ENCODE measurements at places on chromosomes 1 and 21. TPM values are rescaled to one million over a fixed set of nuclear protein-coding genes. Genes with fewer than 3 reads are reported as not detected.
A peak's percentile ranks its signal among the peaks of the same experiment; 100 is the strongest.

DNA sequence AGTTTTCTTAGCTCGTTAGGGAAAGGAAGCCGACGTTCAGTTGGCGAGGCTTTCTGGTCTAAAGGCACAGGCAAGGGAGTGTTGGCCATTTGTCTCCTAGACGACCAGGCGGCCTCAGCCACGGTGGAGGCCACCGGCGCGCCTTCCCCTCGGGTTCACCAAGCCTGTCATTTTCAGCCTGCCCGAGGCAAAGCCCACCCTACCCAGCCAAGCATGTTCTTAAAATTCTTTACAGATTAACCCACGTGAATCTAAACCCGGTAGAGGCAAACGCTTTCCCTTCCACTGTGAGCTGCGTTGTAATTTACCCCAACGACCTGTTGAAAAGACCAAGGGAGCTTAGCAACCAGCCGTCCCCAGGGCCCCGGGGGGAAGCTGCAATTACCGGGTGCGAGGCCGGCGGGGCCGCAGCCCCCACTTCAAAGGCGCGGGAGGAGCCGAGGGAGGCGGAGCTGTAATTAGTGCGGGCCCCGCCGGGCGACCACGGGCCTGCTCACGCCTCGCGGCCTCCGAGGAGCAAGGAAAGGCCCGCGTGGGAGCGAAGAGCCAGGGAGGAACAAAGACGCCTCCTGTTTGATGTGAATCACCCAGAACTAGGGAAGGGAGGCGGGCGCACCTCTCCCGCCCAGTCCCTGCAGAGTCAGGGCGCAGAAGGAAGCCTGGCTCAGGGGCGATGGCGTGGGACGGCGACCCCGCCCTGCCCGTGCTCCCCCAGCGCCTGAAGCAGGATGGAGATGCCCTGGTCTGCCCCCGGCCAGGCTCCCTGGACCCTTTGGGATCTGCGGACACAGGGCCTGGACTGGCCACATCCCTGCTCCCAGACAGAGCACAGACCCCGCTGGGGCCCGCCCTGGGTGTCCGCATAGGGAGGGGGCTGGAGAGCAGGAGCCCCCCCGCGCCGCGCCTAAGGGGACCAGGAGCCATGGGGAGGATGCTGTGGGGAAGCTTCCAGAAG, 12.1 kb upstream of the TSPEAR start:
- no peak for DNase-seq

DNA sequence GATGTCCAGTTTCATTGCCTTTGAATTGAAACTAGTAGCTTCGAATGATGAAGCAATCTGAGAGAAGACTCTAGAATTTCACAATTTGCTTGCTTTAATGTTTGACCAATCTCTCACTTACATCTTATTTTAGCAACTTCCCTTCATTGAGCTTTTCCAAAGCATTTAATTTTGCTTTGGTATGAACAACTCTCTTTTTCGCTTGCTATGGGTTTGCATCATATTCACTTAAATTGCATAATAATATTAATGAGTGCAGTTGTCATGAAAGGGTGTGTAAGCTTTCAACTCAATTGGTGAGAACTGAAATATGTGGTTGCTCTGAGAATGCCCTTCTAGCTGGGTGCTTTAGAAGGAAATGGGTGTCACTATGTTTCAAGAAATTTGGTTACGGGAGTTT, 309.2 kb downstream of the HLX start:
- no peak for DNase-seq

- DNase-seq = no peak
These were observed 34.1 kb upstream of the AHCYL1 start for GRCh38 chr1:109950509-109950908.

DNA sequence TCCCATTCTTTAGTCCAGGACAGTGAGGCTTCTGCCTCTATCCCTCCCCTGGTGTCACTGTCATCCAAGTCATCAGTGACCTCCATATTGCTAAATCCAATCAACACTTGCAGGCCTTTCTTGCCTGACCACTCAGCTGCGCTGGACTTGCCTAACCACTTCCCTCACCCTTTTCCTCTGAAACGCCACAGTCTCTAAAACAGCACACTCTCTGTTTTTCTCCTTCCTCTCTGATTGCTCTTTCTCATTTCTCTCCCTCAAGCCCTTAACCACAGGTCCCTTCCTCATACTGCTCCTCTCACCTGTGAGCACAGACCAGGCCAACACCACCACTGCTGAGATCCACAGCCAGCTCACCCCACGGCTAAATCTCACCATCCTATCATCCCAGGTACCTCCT, 17.5 kb downstream of the TAL1 start:
- peak; percentile 10 for DNase-seq

DNA sequence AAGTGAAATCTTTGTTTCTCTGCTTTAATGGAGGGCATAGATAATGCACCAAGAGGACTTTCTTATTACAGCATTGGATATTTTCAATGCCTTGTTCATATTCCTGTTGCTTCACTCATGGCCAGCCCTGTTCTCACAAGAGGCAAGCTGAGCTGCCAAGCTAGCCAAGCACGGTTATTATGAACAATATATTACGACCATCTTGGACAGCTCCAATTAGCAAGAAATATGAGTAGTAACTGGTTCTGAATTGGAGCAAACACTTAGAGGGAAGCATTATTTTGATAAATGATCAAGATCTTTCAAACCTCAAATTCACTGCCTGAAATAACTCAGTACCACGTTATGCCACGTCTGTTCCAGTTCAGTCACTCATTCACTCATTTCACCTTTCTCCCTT, 159.8 kb downstream of the SETD4 start:
- DNase-seq = no peak

DNA sequence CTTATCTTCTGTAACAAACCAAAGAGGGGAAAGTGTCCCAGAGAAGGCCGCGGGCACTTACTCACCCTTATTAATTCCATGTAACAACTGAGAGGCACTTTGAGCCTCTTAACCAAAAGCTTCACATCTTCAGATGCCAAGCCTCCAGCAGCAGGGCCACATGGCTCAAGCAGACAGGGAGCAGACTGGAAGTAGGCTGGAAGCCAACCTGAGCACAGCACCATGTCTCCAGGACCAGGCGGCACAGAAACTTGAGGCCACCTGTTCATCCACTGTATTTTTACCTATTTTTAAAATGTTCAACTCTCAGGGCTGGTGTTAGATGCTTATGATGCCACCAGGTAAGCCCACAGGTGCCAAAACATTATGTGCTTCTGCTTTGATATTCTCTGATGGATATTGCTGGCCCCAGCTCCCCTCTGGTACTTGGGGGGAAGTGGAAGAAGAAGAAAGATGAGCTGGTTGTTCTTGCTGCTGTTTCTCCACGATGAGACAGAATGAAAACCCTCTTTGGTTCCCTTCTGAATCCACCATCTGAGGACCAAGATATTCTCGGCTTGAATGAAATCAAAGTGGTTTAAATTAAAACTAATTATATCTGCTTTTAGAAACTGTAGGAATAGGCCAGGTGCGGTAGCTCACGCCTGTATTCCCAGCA, 30.6 kb upstream of the SDE2 start:
- DNase-seq = peak; percentile 24

- DNase-seq = no peak
These were observed 243.0 kb downstream of the SIPA1L2 start for GRCh38 chr1:232386721-232387510.

DNA sequence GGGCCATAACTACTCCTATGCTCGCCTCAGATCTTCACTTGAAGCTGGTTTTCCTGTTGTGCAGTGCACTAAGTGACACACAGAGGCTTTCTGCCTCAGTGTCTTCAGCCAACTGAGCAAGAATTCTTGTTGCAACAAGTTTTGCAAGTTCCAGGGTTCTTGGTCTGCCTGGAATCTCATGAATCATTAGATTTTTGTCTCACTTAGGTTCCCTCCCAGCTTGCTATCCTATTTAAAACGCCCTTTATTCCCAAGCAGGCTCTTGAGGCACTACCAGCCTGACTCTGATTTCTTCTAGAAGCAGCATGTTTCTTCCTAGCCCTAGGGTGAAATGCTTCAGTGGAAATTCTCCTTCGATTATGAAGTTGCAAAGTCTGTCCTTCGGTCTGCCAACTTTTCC, 158.8 kb downstream of the C1orf21 start:
- DNase-seq = no peak

- DNase-seq = no peak
These were observed 28.8 kb upstream of the KCNJ6 start for GRCh38 chr21:37945036-37945435.

GRCh38 chr21:26421724-26422123, 151.4 kb downstream of the CYYR1 start:
- DNase-seq = no peak

- no peak for DNase-seq
These were observed 20.1 kb downstream of the UBE2U start for GRCh38 chr1:64223329-64224151.

GRCh38 chr1:152413909-152414308, at the start of gene CRNN:
Gene CRNN (minus strand): TSS chr1:152414263. CDS start chr1:152412233, 2,030 bp downstream.
- no peak for DNase-seq

DNA sequence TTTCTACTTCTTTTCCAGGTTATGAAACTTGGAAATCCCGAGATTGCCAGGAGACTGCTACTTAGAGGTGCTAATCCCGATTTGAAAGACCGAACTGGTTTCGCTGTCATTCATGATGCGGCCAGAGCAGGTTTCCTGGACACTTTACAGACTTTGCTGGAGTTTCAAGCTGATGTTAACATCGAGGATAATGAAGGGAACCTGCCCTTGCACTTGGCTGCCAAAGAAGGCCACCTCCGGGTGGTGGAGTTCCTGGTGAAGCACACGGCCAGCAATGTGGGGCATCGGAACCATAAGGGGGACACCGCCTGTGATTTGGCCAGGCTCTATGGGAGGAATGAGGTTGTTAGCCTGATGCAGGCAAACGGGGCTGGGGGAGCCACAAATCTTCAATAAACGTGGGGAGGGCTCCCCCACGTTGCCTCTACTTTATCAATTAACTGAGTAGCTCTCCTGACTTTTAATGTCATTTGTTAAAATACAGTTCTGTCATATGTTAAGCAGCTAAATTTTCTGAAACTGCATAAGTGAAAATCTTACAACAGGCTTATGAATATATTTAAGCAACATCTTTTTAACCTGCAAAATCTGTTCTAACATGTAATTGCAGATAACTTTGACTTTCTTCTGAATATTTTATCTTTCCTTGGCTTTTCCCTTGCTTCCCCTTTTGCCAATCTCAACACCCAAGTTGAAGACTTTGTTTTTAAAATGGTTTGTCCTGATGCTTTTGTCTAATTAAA, 4.0 kb downstream of the CDKN2C start:
- no peak for DNase-seq

DNA sequence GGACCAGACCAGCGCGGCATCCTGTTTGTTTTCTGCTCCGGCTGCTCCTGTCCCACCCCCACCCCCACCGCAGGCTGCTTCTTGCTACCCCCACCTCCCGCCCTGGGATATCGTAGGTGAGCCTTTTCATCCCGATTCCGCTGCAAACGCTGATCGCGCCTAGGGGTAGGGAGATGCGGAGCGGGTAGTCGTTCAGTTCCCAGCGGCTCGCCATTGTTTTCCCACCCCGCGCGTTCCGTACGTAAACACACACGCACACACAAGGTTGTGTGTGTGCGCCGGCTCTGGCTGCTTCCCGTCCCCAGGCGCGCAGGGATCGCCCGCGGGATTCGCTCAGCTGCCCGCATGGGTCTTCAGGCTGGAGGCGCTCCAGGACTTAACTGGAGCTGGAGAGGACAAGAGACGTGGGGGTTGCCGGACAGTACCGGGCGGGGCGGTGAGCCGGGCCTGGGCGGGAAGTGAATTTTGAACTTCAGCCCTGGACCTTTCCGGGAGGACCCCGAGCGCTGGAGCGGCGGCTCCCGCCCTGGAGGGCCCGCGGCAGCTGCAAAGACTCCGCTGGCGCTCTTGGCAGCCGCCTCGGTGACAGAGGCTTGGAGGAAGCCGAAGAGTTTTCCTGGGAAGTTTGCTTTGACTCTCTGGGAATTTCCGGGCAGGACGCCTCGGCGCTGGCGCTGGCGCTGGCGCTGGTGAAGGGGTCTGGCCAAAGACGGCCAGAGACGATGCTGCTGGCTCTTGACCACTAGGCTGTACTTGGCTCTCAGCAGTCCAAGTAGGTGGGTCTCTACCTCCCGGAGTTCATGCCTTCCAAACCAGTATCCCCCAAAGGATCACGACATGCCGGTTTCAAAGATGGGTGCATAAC, 1.6 kb downstream of the SOX13 start:
- DNase-seq = peak; percentile 84

DNA sequence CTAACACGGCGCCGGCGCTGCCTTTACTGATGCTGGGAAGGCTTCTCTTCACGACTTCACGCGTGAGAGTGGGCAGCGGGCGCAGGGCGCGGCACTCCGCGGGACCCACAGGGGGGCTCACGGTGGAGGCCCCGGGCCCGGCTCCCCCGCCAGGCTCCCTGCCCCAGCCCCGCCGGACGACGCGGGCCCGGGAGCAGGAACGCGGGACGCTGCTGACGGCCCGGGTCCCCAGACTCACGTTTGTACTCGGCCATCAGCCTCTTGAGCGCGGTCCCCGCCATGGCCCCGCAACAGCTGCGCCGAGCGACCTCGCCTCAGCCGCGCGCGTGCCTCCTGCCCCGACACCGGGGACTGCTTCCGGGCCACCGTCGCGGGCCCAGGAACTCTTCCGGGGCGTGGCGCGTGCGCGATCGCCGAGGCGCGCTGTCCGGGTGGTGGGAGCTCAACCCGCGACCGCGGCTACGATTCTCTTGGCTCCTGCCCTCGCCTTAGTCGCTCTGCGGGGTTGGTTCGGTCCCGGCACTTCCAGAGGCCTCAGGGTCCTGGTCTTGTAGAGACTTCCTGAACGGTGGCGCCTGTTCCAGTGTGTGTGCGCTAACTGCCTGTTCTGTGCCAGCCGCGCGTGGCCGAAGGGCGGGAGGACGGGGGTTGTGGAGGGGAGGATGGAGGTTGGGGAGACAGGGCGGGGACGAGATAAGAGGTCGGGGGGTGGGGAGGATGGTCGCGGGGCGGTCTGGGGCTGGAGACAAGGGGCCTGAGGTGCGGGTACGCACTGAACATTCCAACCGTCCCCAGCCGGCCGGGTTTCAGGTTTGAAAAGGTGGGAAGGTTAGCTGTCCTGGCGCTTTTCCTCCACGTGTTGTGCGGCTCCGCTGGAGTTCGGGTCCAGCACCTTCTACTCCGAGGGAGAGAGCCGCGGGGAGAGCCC, at the start of gene UBE2G2:
TSS of gene UBE2G2 (minus strand) at position 353 of the 928 bp plus-strand sequence. CDS start at position 281, 72 bp downstream.
- peak; percentile 68 for DNase-seq

Gene GPATCH2
- 11.6 TPM for total RNA-seq

Gene RCSD1
- total RNA-seq = 5.5 TPM

Gene HCRTR1
- not detected for total RNA-seq

Gene LCE3D
- not detected for total RNA-seq

Gene PLA2G2D
- total RNA-seq = 0.31 TPM

Gene VANGL2
- 6.3 TPM for total RNA-seq
